Activated CD8-positive, alpha-beta T cell treated with anti-CD3 and anti-CD28 coated beads, Interleukin-2, amount 10 ng/mL, durations not matched to agents 7 days and 5 days (primary cell): ENCODE measurements at places on chromosomes 11 and 22. TPM values are rescaled to one million over a fixed set of nuclear protein-coding genes. Genes with fewer than 3 reads are reported as not detected.

The FGF4 gene
- not detected for total RNA-seq

The ANGPTL5 gene
- total RNA-seq, result not detected

The MUC15 gene
- total RNA-seq, result not detected

The C11orf86 gene
- not detected for total RNA-seq

The TYR gene
- total RNA-seq, result not detected

The FADS1 gene
- 84.1 TPM for total RNA-seq

The SLC43A1 gene
- total RNA-seq, result 26.4 TPM

The C22orf15 gene
- 1.4 TPM for total RNA-seq

The TLCD5 gene
- total RNA-seq, result 0.08 TPM

The SYT7 gene
- total RNA-seq, result not detected

The SLC17A6 gene
- not detected for total RNA-seq

The HIKESHI gene
- 49.9 TPM for total RNA-seq

The PGR gene
- not detected for total RNA-seq

The EHF gene
- not detected for total RNA-seq

The RPLP2 gene
- 2,338 TPM for total RNA-seq

The MRGPRX3 gene
- not detected for total RNA-seq
